Tibial nerve (tissue), 4 donors: ENCODE measurements at places on chromosomes 2 and 18. TPM values are rescaled to one million over a fixed set of nuclear protein-coding genes. Genes with fewer than 3 reads are reported as not detected.

The NEMP2 gene
- 1.8 TPM for total RNA-seq

DNA sequence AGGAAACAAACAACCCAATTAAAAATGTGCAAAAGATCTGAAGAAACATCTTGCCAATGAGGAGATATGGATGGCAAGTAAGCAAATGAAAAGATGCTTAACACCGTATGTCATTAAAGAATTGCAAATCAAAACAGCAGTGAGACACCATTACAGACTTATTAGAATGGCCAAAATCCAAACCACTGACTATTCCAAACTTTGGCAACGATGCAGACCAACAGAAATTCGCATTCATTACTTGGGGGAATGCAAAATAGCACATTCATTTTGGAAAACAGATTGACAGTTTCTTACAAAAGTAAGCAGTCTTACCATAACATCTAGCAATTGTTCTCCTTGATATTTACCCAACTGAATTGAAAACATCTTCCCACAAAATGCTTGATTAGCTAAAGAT lies 1118.7 kb downstream of the SUCLG1 start:
- H3K27me3 ChIP-seq = no peaks in the 10 kb centered on the region
- no peak overlapping the region for H3K27ac ChIP-seq
- no peak overlapping the region for H3K4me3 ChIP-seq
- no peaks in the 10 kb centered on the region for H3K36me3 ChIP-seq
- no peak for DNase-seq

DNA sequence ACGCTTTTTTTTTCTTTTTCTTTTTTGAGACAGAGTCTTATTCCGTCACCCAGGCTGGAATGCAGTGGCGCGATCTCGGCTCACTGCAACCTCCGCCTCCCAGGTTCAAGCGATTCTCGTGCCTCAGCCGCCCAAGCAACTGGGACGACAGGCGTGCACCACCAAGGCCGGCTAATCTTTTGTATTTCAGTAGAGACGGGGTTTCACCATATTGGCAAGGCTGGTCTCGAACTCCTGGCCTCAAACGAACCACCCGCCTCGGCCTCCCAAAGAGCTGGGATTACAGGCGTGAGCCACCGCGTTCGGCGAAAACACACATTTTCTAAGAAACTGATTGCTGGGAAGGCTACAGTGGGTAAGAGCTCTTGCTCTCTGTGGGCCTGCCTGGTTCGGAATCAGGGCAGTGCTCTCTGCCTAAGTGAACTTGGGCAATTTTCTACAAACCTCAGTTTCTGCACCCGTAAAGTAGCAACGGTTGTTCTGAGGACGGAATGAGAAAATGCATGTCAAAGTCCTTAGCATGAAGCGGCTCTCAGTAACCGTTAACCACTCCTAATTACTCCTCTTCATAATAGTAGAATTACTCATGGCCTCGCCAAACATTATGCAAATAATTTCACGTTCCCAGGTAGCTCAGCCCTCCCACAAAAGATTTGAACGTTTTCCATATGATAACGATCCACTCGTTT lies 1.0 kb upstream of the PMAIP1 start:
- peak overlapping the region; percentile 48 for H3K4me3 ChIP-seq
- no peaks in the 10 kb centered on the region for H3K27me3 ChIP-seq
- H3K4me1 ChIP-seq = no peaks in the 10 kb centered on the region
- H3K36me3 ChIP-seq = no peaks in the 10 kb centered on the region
- no peak for DNase-seq
- H3K27ac ChIP-seq = no peak overlapping the region

GRCh38 chr2:30666266-30666874 lies 140.9 kb downstream of the CAPN13 start:
- no peaks in the 10 kb centered on the region for H3K36me3 ChIP-seq
- no peak overlapping the region for H3K27ac ChIP-seq
- no peaks in the 10 kb centered on the region for H3K4me1 ChIP-seq
- no peak for DNase-seq

GRCh38 chr18:49685231-49685942 lies 123.5 kb downstream of the LIPG start:
- H3K27ac ChIP-seq = no peak overlapping the region
- no peaks in the 10 kb centered on the region for H3K4me1 ChIP-seq
- H3K27me3 ChIP-seq = no peaks in the 10 kb centered on the region
- no peak overlapping the region for H3K4me3 ChIP-seq
- no peak for DNase-seq
